Retinal pigment epithelial cell (primary cell): ENCODE measurements at places on chromosomes 1 and 21.
A peak's percentile ranks its signal among the peaks of the same experiment; 100 is the strongest.

GRCh38 chr1:116357487-116357886, 15.6 kb upstream of the ATP1A1 start:
- DNase-seq = no peak

- DNase-seq = no peak
Measured at GRCh38 chr1:8423692-8424538, 106.0 kb downstream of the SLC45A1 start.

GRCh38 chr1:28450561-28450960, 55.3 kb upstream of the RCC1 start:
- no peak for DNase-seq

GRCh38 chr1:214643030-214643429, 40.0 kb downstream of the CENPF start:
- no peak for DNase-seq

DNA sequence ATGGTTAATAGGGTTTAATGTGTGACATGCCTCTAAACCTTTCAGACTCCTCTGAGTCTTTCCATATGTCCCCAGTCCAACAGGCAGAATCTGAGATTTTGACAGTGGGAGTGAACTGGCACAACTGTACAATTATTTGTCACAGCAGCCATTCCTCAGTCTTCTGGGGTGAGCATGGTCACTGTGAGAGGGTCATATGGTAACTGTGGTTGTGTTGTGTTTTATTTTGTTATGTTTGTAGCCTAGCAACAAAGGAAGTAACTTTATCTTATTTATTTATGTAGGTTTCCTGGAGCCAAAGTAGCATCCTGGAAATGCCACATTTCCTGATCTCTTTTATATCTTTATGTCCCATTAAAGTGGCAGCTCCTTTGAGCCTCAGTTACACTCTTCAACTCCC, 1067.9 kb downstream of the TTLL7 start:
- DNase-seq = no peak

DNA sequence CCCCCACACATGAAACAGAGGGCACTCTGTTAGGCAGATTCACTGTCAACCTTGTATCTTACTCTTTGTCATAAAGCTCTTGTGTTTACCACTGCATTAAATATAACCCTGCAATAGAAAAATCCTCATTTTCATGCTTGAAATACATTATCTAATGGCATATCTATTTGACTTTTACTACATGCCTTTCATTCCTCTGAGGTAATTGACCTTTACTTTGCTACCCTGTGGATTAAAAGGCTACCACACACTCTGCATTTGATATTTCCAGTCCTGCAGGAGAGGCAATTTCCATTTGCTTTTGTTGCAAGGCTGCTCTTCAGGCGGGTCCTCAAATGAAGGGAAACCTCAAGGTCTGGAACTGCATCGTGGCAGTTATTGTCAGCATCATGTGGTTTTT, 238.0 kb downstream of the NTNG1 start:
- DNase-seq = peak; percentile 46

GRCh38 chr1:231176421-231176820, 14.6 kb downstream of the TRIM67 start:
- no peak for DNase-seq

DNA sequence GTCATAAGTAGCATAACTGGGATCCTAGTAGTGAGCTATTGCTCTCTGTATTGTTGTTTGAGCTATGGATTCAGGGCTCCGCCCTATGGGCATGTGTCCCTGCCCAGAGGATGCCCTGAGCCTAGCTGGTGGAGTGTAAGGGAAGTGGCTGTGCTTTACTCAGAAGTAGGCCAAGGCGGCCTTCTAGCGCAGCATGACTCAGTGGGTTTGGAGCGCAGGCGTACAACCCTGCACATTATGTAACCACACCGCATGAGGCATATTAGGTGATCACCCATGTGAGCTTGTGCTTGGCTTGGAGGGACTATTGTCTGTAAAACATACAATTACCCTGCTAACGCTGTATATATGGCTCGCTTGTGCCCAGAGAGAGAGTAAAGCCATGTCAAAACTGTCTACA, 11.1 kb upstream of the UBE2U start:
- DNase-seq = no peak

- DNase-seq = no peak
Measured at GRCh38 chr1:185338719-185339622, 21.9 kb upstream of the IVNS1ABP start.

- DNase-seq = no peak
Measured at GRCh38 chr1:2215909-2216766, 12.0 kb upstream of the SKI start.

DNA sequence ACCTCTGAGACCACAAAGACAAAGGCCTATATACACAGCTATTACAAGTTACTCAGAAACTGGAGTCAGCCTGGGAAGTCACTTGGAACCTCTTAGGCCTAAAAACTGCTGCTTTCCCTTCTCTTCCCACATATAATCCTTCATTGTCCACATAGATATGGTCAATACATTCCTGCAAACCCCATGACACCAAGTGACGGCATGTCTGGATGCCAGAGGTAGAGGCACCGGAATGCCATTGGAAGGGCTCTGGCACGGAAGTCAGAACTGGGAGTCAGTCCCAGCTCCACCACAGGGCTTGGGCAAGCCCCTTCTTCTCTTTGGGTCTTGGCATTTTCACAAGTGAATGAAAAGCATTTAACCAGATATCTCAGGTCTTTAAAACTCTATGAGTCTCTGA, 204.7 kb downstream of the MATN1 start:
- DNase-seq = no peak

GRCh38 chr1:109112056-109112651, 1.8 kb upstream of the ELAPOR1 start:
- no peak for DNase-seq

DNA sequence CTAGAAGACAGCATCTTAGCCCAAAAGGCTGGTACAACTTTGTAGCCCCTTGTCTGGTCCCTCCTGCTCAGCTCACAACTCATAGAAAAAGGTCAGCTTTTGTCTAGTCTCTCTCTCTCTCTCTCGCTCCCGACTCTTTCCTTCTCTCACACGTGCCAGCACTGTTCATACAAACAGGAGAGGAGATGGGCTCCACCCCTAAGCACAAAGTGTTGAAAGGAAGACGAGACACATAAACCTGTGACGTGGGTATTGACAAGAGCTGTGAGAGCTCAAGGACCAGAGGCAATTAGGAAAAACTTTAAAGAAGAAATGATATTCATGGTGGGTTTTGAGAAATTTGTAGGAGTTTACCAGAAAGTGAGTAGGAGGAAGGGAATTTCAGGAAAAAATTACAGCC, 23.6 kb upstream of the KCNC4 start:
- no peak for DNase-seq

DNA sequence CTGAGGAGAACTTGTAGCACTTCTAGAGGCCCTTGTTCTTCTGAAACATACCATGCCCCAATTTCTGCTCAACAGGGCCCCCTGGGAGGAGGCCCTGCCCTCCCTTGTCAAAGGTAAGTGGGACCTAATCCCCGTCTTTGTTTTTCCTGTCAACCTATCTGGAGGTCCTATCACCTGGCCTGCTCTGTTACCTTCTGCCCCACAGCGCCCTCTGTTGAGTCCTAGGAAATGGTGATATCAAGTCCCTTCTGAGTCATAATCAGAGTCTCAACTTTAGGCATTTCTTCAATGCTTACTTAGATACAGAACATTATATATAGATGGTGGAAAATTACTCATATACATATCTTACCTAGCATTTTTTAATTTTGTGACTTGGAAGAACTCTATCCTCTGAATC, 28.2 kb upstream of the FCRL4 start:
- DNase-seq = no peak

- no peak for DNase-seq
Measured at GRCh38 chr1:179021873-179022272, 3.8 kb upstream of the FAM20B start.

DNA sequence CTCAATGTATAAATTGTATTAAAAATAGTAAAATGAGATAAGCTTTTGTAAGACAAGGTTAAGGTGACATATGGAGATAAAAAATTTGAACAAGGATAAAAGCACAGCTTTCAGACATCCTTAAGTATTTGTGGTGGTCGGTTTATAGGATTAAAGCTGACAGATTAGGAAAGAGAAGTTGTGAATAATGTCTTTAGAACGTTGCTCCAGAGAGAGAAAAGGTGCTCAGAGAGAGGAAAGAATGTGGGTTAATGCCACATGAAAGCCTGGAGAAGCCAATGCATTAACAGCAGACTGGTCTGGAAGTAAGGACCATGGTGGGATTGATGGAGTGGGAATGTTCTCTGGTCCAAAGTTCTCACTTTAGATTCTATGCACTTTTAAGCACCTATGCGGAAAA, 44.8 kb downstream of the ATP6V1G3 start:
- DNase-seq = no peak

- no peak for DNase-seq
Measured at GRCh38 chr1:89276690-89277089, 4.0 kb upstream of the GBP5 start.

DNA sequence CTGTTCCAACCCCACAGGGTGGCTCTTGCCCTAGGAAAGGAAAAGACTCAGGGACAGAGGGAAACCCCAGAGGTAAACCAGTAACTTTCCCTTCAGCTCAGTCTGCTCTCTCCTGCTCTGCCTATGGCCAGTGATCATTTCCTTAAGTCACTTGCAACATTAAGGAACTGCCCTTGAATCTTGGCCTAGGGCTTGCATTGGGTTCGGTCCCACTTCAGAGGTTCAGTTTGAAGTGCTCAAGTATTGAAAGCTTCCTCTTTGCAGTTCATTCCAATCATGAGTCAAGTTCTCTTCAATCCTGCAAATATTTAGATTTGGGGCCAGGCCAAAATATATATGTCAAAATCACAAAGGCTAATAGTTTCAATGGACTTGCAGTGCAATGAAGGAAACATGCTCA, 97.7 kb upstream of the IRF2BP2 start:
- no peak for DNase-seq

GRCh38 chr1:43101061-43101460, 71.0 kb downstream of the EBNA1BP2 start:
- DNase-seq = no peak

GRCh38 chr1:110956586-110956985, 7.1 kb downstream of the LRIF1 start:
- DNase-seq = no peak

DNA sequence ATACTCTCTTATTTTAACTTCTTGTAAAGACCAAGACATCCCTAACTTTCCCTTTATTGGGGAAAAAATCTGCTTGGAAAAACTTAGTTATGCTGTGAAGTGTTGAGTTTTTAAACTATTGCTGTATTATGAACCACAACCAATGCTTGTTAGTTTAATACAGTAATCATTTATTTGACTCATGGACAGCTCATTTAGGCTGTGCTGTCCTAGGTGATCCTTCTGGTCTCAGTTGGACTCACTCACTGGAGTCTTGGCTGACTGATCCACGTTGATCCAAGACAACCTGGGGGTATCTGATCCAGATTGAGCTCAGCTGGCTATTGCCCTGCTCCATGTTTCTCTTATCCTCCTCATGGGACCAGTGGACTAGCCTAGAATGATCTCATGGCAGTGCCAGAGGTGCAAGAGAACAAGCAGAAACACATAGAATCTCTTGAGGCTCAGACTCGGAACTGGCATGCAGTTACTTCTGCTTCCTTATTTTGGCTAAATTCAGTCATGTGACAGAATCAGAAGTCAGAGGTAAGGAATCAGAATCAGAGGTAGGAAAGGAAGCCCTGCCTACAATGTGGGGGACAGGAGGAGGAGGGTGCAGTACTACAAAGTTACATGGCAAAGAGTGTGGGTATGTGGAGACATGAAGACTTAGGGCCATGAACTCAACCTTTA, 156.5 kb downstream of the FGGY start:
- no peak for DNase-seq

- DNase-seq = no peak
Measured at GRCh38 chr21:28993293-28993629, 584 bp upstream of the LTN1 start.

DNA sequence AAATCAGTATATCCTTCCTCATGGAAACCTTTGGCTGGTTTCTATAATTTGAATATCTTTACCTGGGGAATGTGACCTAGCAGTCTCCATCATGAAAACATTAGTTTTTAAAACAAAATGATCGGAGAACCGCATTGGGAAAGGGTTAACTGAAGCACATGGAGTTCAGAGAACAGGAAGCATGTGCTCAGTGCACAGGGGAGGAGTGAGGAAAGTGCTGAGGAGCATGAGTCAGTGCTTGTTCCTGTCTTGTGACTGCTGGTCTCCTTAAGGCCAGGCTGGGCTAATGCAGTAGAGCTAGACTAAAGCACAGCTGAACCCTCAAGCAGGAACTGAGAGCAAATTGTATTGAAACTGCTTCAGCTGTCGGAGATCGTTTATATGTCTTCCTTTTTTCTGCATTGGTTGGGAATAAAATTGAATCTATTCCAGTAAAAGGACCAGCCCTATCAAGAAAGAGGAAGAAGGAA, 5.8 kb downstream of the IFI16 start:
- DNase-seq = peak; percentile 67

- no peak for DNase-seq
Measured at GRCh38 chr1:42998386-42998785, 39.7 kb upstream of the SLC2A1 start.

DNA sequence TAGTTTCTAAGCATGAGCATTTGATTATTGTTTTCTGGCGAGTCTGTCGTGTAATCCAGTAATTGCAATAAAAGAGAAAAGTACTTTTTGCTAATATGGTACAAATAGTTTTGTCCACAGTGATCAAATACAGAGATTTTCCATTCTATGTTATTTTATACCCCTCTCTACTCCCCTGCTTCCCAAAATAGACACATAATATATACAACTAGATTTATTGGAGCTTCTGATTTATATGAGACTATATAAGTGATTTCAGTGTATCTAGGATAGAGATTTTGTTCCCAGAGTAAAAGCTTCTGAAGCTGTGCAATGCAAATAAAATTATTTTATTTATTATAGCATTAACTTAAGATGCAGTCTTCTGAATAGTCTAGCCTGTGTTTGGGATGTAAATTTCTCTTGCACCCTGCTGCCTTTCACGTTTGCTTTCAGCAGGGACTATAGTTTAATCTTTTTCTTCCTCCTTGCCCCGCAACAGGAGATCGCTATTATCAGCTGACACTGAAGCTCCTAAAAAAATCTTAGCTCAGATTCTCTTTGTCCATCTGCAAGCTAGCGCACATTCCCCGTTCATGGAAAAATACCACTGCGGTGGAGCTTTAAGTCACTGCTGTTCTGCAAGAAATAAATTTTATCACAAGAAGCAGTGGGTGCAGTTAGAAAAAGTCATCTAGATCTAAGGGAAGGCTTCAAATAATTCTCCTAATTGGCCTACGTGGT, 273.3 kb downstream of the DISC1 start:
- DNase-seq = no peak

GRCh38 chr1:157034137-157034800, 11.3 kb downstream of the ARHGEF11 start:
- no peak for DNase-seq

DNA sequence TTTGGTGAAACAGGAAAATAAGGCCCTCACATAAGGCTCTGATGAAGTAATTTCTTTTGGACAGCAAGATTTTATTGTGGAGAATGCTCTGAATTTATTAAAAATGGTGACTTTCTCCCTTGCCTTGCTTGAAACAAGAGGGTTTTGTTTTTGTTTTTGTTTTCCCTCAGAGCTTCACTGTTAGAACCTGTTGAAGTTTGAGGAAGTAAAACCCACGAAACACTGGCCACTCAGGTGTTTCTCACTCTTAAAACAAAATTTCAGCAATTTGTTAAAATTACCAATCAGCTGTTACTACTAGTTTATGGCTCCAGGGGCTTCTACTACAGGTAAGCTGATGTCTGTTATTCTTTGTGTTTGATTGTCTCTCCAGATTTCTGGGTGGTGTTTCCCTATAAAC, 112.6 kb upstream of the B3GALT2 start:
- no peak for DNase-seq
